ENCODE measurements at places on chromosomes 16 and 17.

- ATAC-seq, result no peak
These were observed 4.5 kb upstream of the CCL14 start for GRCh38 chr17:35991075-35991474.

DNA sequence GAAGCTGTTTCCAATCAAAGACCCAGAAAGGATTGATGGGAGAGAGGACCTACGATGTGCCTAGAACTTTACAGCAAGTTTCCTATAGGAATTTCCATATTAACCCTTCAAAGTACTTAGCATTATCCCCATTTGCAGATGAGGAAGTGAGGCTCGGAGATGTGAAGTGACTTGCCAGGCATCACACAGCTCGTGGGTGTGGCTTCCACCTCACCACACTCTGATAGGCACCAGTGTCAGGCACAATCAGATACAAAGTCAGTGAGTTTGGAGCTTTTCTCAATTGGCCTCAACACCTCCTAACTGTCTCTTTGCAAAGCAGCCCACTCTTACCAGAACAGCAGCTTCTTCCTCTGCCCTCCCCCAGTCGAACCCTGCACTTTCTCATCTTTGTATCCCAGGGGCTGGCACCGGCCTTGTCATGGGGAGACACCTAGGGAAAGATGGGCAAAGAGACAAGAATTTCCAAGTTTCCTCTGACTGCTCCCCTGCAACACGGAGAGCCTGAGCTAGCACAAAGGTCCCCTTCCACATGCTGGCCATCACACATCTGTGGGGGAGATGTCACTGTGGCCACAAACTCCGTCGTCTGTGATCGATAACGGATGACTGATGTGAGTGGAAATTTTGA lies 37.4 kb upstream of the CCL1 start:
- no peak for ATAC-seq

- no peak for ATAC-seq
These were observed 152.7 kb downstream of the RAB11FIP4 start for GRCh38 chr17:31544186-31544585.

DNA sequence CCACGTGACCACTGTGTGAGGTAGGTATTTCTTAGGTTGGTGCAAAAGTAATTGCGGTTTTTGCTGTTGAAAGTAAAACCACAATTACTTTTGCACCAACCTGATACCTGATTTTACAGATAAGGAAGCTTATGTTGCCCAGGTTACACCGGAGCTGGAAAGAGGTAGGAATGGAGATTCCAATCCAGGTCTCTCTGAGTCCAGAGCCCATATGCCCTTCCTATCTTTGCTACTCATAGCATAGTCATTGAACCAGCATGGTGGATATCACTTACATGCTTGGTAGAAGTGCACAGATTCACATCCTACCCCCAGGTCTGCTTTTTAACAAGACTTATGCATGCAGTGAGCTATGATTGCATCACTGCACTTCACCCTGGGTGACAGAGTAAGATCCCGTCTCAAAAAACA lies 61.8 kb downstream of the ARSG start:
- no peak for ATAC-seq

- ATAC-seq, result peak; percentile 3
These were observed 49.4 kb upstream of the GSE1 start for GRCh38 chr16:85563515-85564276.

DNA sequence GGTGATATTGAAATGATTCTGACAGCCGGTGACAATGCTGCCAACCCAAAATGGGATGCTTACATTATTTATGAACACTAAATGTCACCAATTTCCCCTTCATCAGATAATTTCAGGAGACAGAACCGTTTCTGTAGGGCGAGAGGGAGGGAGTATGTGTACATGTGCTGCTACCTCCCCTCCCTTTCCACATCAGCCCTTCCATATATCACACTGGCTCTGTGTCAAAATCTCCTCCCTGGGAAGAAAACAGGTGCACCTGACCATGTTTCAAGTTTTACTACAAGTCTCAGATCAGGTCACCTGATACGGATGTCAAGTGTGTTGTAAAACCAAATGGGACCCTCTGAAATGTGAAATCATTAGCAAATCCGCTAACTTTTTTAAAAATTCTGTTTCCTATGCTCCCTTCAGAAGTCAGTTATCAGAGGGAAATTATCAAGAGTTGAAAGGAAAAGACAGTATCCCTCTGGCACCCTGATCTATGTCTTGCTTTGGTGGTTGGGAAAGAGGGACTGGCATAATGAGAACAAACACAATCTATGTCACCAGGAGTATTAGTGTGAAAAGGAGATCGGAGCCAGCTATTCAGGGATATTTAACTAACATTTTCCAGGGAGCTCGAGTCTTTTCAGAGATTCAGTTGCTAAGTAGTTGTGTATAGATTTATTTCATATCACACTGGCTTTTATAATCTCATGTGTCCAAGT lies 1002.3 kb upstream of the CDH8 start:
- no peak for ATAC-seq

DNA sequence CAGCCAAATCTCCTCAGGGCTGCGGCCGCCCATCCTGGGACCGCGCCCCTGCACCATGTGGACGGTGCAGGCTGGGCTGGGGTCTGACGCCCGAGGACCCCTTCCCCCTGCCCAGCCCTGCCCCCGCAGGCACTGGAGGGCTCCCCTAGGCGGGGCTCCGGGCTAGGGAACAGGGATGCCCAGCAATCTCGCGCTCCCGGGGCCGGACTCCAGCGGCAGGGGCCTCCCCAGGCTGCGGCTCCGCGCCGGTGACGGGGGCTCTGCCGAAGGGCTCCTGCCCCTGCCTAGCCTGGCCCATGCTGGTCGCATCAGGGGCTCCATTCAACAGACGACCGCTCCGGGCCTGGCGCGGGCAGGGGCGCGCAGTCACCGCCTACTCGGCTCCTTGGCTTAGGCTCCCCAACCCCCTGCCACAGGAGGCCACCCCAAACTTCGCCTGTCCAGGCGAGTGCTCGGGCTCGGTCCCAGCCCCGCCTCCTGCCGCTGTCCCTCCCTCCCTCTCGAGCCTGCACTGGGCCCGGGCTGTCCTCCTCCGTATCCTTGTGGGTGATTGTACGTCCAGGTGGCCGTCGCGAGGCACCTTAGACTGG lies 27.4 kb upstream of the ADORA2B start:
- ATAC-seq, result no peak

GRCh38 chr17:29389982-29390850 lies at the start of gene TAOK1:
Gene TAOK1, plus strand, starts transcription at chr17:29390363. Its CDS starts 61,186 bp downstream, at chr17:29451549.
- peak; percentile 96 for ATAC-seq

- peak; percentile 83 for ATAC-seq
These were observed 50.0 kb upstream of the TOB1 start for GRCh38 chr17:50916026-50916707.

DNA sequence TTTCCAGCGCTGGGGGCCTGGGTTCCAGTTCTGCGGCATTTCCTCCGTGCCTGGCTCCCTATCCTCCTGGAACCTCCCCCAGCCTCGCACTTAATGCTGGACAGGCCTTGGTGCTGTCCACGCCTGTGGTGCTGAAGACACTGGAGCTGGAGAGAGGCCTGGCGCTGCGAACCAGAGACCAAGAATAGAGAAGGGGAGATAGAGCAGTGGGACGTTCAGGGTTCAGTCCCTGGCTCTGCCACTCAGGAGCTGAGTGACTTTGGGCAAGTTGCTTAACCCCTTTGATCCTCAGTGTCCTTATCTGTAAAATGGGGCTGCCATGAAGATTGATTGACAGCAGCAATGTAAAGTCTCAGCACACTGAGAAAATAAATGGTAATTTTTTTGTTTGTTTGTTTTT lies 11.9 kb downstream of the SBK1 start:
- ATAC-seq, result no peak

DNA sequence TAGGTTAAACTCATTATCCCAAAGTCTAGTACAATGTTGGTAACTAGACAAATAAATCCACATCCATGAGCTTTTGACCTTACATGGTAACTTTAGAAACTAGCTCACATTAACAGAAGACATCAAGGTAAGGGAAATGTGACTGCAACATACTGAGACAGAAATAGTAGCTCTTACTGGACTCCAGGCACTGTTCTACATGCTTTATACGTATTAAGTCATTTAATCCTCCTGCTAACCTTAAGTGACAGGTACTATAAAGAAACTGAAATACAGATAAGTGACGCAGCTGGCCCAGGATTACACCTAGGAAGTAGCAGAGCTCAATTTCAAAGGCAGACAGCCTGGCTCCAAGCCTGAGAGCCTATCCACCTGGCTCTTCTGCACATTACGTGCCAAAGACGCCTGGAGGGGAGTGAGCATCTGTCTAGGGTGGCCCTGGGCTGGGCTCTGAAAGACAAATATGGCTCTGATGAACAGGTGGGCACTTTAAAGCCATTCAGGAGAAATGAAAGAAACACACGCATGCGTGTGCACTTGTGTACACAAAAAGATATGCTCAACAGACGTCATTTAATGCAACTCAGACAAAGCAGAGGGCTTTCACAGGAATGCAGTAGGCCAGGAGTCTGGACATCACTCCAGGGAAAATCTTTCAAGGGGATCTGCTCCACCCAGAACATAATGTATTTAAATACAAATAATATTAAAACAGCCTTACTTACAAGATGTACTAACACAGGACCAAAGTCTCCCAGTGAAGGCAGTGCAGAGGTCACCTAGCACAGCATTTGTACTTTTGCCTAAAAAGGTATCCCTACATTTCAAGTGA lies 4.4 kb downstream of the ZC3H7A start:
- no peak for ATAC-seq

DNA sequence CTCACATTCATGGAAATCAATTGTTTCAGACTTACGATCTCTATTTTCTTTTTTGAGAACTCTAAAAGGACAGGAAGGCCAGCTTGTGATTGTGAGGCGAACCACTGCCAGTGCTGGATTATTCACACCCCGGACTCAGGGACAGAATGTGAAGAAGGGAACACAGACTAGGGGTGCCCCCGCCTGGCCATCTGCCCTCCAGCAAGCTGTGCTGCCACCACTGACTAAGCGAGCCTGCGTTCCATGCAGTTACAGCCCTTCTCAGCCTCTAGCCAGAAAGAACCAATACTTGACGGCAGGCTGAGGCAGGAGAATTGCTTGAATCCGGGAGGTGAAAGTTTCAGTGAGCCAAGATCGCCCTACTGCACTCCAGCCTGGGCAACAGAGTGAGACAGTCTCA lies 2.8 kb downstream of the HAGH start:
- no peak for ATAC-seq

DNA sequence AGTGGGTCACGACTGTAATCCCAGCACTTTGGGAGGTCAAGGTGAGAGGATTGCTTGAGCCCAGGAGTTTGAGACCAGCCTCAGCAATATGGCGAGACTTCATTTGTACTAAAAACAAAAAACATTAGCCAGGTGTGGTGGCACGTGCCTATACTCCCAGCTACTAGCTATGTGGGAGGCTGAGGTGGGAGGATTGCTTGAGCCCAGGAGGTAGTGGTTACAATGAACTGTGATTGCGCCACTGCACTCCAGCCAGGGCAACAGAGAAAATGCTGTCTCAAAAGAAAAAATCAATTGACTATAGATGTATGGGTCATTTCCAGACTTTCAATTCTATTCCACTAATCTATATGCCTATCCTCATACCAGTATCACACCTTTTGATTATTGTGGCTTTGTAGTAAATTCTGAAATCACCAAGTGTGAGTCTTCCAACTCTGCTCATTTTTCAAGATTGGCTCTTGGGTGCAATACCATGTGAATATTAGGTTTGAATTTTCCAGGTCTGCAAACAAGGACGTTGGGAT lies 27.2 kb upstream of the CEP20 start:
- peak; percentile 49 for ATAC-seq

GRCh38 chr17:83195330-83196023 lies 116.1 kb downstream of the METRNL start:
- no peak for ATAC-seq

DNA sequence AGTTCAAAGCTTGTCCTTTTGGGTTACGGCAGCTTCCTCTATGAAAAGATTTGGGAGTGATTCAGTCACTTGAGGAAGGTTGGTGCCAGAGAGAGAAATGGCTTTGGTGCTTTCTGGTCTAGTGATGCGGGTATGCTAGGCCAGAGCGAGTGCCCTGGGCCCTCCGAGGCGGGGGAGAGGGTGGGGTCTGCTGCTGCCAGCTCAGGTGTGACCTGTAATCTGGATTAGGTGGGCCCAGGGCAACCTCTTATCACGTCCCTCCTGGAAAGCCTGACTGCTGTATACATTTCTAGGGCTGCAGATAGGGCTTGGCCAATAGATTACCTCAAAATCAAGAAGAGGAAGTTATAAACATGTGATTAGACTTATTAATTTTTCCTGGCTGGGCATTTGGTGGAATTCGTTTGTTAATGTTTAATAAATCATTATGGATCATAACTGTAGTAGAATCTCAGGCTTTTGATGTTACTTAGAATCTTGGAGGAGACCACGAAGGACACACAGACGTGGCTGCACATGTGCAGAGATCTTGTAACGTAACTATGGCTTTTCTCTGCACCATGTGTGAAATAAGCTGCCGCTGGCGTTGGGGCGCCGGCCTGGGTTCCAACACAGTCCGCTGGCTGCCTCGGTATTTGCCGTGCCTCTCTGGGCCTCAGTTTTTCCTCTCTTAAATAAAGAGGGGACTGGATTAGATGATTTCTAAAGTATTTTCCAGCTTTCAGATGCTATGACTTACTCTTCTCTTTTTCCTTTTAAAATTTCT lies 1.2 kb downstream of the IRF8 start:
- ATAC-seq, result no peak

GRCh38 chr17:78176548-78177025 lies 8.2 kb downstream of the SYNGR2 start:
- ATAC-seq, result peak; percentile 71

- no peak for ATAC-seq
These were observed 4.6 kb upstream of the HOXB4 start for GRCh38 chr17:48582750-48583069.

GRCh38 chr17:17168401-17168800 lies 37.7 kb downstream of the PLD6 start:
- ATAC-seq, result no peak

- ATAC-seq, result no peak
These were observed 28.1 kb downstream of the GRIN2C start for GRCh38 chr17:74831444-74832146.

- no peak for ATAC-seq
These were observed 228.7 kb upstream of the ASIC2 start for GRCh38 chr17:33521784-33522183.

GRCh38 chr16:1280783-1281182 lies 24.9 kb downstream of the TPSD1 start:
- no peak for ATAC-seq

GRCh38 chr17:15482476-15482875 lies 15.1 kb upstream of the CDRT4 start:
- ATAC-seq, result no peak

DNA sequence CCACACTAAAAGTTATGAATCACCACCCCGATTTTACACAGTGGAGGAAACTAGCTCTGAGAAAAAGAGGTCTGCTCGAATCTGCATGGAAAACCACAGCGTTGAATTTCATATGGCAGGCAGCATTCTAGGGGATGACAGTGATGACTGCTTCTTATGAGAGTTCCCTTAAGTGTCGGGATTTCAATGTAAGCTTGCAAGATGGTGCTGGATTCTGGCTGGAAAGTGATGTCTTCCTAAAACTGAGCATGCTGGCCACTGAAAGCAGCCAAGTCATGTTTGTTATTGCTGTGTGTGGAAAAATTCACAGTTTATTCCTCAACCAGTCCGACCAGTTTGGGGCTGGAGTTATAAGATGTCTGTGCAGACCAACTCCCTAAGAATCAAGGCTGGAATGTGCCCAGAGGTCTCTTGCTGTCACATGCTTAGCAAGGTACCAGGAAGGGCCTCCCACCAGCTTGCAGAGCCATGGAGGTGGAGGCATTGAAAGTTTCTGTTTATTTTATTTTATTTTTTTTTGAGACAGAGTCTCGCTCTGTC lies 37.2 kb upstream of the GAN start:
- no peak for ATAC-seq

GRCh38 chr16:88566158-88566557 lies 4.0 kb upstream of the ZC3H18 start:
- peak; percentile 81 for ATAC-seq

GRCh38 chr16:3728424-3729160 lies 11.3 kb upstream of the TRAP1 start:
- no peak for ATAC-seq

- ATAC-seq, result no peak
These were observed 12.2 kb upstream of the HS3ST4 start for GRCh38 chr16:25679511-25679910.

Data from activated T-helper 17 cell treated with anti-CD3 and anti-CD28 coated beads, Interleukin-2, amount 50 U/mL, for 72 hours (primary cell).